RCC 7860 (cell line): ENCODE measurements at places on chromosomes 13 and 19.

DNA sequence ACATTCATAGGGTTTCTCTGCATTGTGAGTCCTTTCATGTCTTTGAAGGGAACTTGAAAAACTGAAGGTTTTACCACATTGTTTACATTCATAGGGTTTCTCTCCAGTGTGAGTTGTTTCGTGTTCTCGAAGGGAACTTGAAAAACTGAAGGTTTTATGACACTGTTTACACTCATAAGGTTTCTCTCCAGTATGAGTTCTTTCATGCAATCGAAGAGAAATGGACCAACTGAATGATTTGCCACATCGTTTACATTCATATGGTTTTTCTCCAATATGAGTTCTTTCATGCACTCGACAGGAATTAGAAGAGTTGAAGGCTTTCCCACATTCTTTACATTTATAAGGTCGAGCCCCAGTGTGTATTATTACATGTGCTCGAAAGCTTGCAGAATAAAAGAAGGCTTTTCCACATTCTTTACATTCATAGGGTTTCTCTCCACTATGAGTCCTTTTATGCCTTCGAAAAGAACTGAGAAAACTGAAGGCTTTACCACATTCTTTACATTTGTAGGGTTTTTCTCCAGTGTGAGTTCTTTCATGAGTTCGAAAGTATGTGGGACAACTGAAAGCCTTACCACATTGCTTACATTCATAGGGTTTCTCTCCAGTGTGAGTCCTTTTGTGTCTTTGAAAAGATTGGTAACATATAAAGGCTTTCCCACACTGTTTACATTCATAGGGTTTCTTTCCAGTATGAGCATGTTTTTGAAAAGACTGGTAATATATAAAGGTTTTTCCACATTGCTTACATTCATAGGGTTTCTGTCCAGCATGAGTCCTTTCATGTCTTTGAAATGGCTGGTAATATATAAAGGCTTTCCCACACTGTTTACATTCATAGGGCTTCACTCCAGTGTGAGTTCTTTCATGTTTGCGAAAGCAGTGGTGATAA, 20.7 kb downstream of the ZNF14 start:
- DNase-seq: no peak

DNA sequence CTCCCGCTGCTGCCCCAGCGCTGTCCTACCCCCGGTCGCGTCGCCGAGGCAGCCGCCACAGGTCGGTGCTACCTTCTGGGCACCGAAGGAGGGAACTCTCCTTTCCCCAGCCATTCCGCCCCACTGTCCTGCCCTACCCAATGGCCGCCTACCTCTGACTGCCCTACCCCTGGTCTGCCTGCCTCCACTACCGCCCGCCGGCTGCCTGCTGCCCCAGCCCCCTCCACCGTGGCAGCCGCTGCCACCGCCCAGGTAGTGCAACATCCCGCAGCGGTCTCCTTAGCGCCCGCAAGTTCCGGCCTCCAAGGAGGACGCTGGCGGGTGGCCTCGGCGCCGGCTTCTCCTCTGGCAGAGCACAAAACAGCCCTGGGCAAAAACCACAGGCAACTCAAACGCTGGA, 1303.1 kb downstream of the UQCRFS1 start:
- no peak for DNase-seq

DNA sequence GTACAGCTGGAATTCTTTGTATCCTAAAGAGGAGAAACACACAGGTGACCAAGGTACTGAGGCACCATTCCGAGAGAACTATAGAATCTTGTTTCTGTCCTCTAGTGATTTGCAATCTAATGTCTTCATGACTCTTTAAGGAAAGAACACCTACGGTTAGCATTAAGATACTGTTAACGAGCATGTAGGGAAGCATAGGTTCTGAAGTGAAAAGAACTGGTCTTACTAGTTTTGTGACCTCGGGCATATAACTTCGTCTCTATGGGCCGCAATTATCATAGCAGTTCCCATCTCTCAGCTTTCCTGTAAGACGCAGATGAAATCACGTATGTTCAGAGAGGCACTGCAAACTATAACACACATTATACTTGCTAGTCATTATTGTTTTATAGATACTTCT, 193.0 kb upstream of the NBEA start:
- no peak for DNase-seq

DNA sequence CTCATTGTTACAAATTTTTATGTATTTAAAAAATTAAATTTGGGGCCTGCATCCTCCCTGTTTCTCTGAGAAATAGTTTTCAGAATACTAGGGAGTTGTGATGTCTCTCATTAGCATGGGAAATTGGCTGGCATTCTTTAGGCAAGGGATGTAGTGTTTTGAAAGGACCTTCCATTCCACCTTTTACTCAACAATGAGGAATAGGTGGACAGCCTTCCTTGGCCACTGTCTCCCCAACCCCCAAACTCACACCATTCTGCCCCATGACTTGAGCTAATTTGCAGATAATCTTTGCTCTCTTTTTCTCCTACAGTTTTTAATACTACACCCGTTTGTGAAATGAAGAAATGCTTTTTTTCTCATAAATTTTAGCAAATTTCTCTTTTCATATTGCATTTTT, 244.6 kb upstream of the SPRY2 start:
- DNase-seq: no peak
